NCI-H2171 treated with DMSO at 0.1 percent for 48 hours (cell line): ENCODE measurements at places on chromosomes 12 and 14.

DNA sequence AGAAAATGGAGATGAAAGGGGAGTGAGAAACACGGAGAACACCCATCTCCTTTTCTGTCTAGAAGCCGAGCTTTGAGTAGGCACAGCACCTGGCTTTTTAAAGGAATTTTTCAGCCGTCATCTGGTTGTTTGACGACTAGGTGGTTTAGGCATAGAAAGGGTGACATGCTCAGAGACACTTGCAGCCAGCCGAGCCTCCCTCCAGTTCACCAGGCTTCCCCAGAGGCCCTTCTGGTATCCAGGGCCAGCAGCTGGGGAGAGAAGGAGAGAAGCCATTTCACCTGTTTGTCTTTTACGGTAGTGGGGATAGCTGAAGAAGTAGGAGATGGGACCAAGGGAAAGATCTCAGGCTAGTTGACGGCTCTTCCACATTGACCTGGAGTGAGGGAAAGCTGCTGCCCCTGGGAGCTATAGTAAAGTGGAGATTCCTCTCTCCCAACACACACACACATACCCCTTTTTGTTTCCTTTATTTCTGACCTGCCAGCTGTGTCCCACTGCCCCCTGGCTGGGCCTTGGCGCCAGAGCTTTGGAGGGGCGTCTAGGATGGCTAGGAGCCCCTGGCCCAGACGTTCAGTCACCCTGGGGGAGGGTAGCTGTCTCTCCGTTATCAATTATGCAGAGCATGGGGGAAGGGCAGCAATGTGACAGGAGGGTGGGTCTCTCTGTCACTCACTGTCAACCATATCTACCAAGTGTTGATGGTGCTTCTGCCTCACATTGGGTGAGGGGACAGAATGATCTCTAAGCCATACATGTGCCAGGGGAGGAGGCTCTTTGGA is 5.5 kb downstream of the MAP3K12 start:
- peak; percentile 62 for DNase-seq

GRCh38 chr14:55339770-55340169 is 68.5 kb downstream of the FBXO34 start:
- no peak for DNase-seq

GRCh38 chr12:13599176-13599575 is 382.2 kb downstream of the GRIN2B start:
- no peak for DNase-seq

- DNase-seq = no peak
These were observed 95.4 kb downstream of the ALG10B start for GRCh38 chr12:38411946-38412345.

DNA sequence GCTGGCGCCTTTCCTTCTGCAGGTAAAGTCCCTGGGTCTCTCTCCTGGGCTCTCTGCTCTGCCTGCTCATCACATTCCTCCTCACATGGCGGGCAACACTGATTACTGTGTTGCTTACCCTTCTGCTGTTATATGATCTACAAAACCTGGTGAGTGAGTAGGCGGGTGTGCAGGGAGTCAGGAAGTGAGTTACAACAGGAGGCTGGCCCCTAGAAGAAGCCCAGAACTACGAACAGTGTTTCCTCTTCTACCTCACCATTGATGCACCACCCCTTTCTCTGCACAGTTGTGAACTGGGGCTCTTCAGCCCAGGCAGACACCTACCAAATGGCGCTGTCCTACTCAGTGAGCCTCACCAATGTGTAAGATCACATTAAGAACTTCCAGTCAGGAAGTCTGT is 4.9 kb upstream of the KLHL33 start:
- no peak for DNase-seq

DNA sequence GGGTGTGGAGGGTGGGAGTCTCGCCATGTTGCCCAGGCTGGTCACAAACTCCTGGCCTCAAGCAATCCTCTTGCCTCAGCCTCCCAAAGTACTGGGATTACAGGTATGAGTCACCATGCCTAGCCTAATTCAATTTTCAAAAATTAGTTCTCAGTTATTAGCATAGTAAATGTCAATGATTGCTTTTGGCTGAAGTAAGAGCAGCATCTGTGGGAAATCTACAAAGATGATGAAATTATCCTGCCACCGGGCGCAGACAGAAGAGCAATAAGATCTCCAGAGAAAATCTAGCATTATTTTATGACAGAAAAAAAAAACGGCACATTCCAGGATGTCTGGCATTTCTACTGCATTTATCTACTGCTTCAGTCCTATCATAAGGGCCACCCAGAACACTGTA is 97.9 kb upstream of the DAAM1 start:
- no peak for DNase-seq

GRCh38 chr12:1912580-1913376 is 5.7 kb downstream of the CACNA2D4 start:
- no peak for DNase-seq

GRCh38 chr12:41497409-41497808 is 309.3 kb downstream of the PDZRN4 start:
- no peak for DNase-seq

DNA sequence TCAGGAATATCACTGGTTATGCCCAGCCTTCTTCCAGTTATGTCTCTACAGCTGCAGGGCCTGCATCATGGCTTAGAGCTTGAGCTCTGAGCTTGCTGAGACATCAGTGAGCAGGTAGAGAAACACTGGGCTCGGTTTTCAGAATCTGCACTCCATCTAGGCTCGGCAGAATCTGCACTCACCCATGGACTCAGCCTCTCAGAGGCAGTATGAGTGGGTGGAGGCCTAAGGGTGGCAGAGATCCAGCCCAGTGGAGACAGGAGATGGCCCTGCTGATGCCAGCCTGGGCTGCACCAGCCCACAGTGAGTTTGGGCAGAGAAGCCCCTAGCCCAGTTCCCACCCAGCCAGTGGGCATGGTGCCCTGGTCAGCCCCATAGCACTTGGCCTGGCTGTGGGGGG is 12.8 kb downstream of the KRT80 start:
- no peak for DNase-seq
